Lung (tissue), 17 donors: ENCODE measurements at places on chromosomes 12 and 14. TPM values are rescaled to one million over a fixed set of nuclear protein-coding genes. Genes with fewer than 3 reads are reported as not detected.
A peak's percentile ranks its signal among the peaks of the same experiment; 100 is the strongest.

DNA sequence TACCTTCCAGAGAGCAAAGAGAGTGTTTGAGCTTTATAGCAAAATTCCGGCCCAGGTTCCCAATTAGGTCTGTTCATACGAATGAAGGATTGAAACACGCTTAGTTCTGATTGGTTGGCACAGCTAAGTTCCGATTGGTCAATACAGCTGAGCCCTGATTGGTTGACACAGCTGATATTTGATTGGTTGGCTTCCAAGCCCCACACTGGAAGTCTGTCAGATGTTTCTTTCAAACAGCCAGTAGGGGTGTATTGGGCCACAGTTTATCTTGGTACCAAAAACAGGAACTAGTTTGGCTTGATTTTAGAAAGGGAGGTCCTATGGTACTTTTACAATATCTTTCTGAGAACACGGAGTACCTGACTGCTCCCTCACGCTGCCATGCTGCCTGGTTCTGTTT, 93.4 kb downstream of the CAND1 start:
- H3K27me3 ChIP-seq, result no peaks in the 10 kb centered on the region
- no peak overlapping the region for H3K4me3 ChIP-seq
- H3K27ac ChIP-seq, result no peak overlapping the region
- no peaks in the 10 kb centered on the region for H3K36me3 ChIP-seq
- peaks cover 3% of the 10 kb centered on the region for H3K4me1 ChIP-seq

DNA sequence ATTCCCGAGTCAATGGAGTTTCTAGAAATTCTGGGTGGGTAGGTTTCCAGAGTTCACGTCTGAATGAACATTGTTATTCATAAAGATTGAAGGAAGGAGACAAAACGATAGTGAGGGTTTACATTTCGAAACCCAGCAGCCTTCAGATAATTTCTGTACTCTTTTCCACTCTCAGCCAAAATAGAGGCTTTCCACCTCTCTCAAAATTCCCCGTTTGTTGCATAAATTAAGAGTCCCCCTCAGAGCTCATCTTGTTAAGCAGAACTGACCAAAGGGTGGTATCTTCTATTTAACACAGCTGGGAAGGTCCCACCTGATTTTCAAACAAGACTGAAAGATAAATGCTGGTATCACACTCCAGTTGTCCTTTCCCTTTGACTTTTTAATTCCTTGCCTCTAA, 21.5 kb upstream of the YARS2 start:
- H3K27ac ChIP-seq, result no peak overlapping the region
- peaks cover 19% of the 10 kb centered on the region for H3K4me1 ChIP-seq
- no peak for DNase-seq
- no peaks in the 10 kb centered on the region for H3K27me3 ChIP-seq

GRCh38 chr14:41900644-41901043, 294.0 kb downstream of the LRFN5 start:
- no peaks in the 10 kb centered on the region for H3K4me1 ChIP-seq
- H3K27me3 ChIP-seq, result no peaks in the 10 kb centered on the region
- H3K27ac ChIP-seq, result no peak overlapping the region
- H3K4me3 ChIP-seq, result no peak overlapping the region
- DNase-seq, result no peak

DNA sequence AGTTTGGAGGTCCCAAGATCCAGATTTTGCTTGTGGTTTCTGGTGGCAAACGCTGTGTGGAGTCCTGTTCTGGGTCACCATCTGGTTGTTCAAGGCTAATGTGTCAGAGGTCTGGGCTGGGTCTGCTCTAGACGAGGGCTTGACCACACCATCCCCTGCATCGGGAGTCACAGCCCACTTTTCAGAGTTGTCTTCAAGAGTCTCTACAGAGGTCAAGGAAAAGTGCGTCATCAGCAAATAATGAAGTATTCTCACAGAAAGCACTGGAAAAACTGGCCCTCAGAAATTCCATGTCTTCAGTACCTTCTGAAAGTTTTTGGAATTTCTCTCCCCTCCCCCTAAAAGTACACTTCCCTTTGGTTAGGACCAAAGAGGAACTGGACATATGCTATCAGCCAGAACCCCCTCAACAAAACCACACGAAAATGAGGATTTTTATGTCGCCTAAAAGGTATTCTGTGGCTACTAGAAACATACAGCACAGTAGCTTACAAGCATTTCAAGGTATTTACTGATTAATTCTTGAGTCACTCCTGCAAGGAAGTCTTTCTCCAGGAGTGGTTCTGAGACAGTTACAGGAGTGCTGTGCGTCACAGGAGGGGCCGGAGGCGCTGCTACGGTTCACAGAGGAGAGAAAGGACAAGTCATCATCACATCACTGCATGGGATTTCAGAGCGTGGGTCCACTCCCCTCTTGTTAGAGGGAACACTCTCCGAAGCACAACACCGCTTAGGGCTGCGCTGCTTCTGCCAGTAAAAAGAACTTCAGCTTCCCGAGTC, 35.4 kb downstream of the RAD52 start:
- H3K27ac ChIP-seq, result no peak overlapping the region
- no peaks in the 10 kb centered on the region for H3K27me3 ChIP-seq
- no peak for DNase-seq
- no peaks in the 10 kb centered on the region for H3K4me1 ChIP-seq
- no peak overlapping the region for H3K4me3 ChIP-seq
- peaks cover 46% of the 10 kb centered on the region for H3K36me3 ChIP-seq

GRCh38 chr12:107978201-107978600, 150.9 kb upstream of the WSCD2 start:
- peaks cover 2% of the 10 kb centered on the region for H3K27me3 ChIP-seq
- no peaks in the 10 kb centered on the region for H3K36me3 ChIP-seq
- H3K4me3 ChIP-seq, result no peak overlapping the region
- no peaks in the 10 kb centered on the region for H3K4me1 ChIP-seq

GRCh38 chr12:113056631-113057488, at the start of gene DTX1:
Gene DTX1, plus strand, starts transcription at chr12:113056730. Its CDS starts 1,463 bp downstream, at chr12:113058193.
- H3K4me1 ChIP-seq, result no peaks in the 10 kb centered on the region
- H3K27me3 ChIP-seq, result peaks cover 5% of the 10 kb centered on the region
- peak within 1 kb of the TSS; percentile 20 for H3K4me3 ChIP-seq
- H3K27ac ChIP-seq, result no peak within 1 kb of the TSS
- peak; percentile 31 for DNase-seq
- no peaks in the 10 kb centered on the region for H3K36me3 ChIP-seq

DNA sequence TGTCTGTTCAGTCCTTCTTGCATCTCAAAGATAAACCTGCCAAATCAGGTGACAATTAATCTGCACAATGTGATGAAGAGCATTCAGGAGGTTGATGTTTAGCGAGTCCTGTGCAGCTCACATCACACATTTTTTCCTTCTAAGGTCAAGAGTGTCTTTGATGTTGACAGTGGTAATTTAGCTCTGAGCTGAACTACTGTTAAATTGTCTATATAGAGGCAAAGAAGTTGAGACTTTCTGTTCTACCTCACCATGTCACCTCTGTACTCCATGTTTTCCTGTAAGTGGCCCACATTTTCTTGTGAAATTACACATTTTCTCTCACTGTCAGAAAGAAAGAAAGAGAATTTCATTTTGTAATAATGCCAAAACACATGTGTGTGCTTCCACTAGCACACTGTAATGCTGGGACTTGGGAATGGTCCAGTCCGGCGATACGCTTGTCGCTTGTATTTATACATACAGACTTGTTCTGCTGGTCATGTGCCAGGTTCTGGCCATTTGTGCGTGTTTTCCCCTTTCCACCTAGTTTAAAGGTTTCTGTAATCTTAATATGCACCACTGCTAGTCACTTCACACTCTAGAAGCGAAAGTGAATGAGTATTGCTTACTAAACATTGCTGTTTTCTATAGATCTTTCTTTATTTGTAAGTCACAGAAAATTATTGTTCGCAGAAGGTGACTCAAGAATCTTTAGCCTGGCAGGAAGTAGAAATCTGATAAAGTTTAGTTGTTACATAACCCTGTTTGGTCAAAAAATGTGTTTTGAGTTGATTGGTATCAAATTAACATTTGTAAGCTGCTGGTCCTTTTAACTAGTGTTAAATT, 328.9 kb downstream of the TMTC2 start:
- H3K27me3 ChIP-seq, result no peaks in the 10 kb centered on the region
- no peaks in the 10 kb centered on the region for H3K36me3 ChIP-seq
- H3K4me1 ChIP-seq, result no peaks in the 10 kb centered on the region
- H3K4me3 ChIP-seq, result no peak overlapping the region
- no peak overlapping the region for H3K27ac ChIP-seq

GRCh38 chr12:101915841-101916240, 38.5 kb downstream of the DRAM1 start:
- H3K4me3 ChIP-seq, result no peak overlapping the region
- H3K27ac ChIP-seq, result no peak overlapping the region
- peaks cover 4% of the 10 kb centered on the region for H3K4me1 ChIP-seq
- no peaks in the 10 kb centered on the region for H3K36me3 ChIP-seq
- DNase-seq, result no peak

DNA sequence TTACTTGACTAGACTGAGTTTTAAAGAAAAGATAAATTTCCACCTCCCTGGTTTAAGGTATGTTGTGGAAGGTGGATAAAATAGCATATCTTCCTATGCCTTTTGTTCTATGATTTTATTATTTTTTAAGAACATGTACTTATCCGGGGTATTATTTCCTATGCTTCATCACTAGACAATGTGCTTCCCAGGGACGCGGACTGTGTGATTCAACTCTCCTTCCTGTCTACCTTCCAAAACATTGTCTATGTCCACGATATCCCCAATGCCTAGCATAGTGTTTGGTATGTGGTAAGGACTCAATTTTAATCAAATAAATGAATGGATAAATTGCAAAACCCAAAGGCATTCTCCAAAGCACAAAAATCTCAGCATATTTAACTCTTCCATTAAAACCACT, 8.3 kb upstream of the CCND2 start:
- no peak overlapping the region for H3K27ac ChIP-seq
- no peak for DNase-seq
- no peak overlapping the region for H3K4me3 ChIP-seq
- no peaks in the 10 kb centered on the region for H3K36me3 ChIP-seq
- no peaks in the 10 kb centered on the region for H3K4me1 ChIP-seq

DNA sequence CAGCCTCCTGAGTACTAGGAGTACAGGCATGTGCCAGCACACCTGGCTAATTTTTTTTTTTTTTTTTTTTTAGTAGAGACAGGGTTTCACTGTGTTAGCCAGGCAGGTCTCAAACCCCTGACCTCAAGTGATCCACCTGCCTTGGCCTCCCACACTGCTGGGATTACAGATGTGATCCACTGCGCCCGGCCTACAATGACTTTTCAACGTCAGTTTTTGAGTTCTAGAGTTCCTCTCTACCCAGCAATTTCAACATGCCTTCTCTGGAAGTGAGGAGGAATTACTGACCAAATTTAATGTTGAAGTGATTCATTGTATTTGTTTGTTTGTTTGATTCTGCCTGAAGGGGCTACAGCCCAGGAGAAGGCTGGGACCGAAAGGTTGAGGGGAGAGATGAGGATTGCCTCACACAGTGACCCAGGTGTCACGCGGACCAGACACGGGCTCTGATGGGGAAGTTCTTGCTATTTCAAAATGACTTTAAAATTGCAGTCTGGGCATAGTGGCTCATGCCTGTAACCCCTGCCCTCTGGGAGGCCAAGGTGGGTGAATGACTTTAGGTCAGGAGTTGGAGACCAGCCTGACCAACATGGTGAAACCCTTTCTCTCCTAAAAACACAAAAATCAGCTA, 8.6 kb upstream of the DENR start:
- DNase-seq, result no peak
- no peak overlapping the region for H3K4me3 ChIP-seq
- no peak overlapping the region for H3K27ac ChIP-seq
- H3K36me3 ChIP-seq, result no peaks in the 10 kb centered on the region
- no peaks in the 10 kb centered on the region for H3K27me3 ChIP-seq
- no peaks in the 10 kb centered on the region for H3K4me1 ChIP-seq

GRCh38 chr12:57852620-57853500, 6.3 kb upstream of the CTDSP2 start:
- H3K4me1 ChIP-seq, result peaks cover 13% of the 10 kb centered on the region
- H3K36me3 ChIP-seq, result no peaks in the 10 kb centered on the region
- H3K27me3 ChIP-seq, result no peaks in the 10 kb centered on the region
- H3K4me3 ChIP-seq, result peak overlapping the region; percentile 29
- peak; percentile 84 for DNase-seq

- no peaks in the 10 kb centered on the region for H3K36me3 ChIP-seq
- no peak overlapping the region for H3K27ac ChIP-seq
- no peak overlapping the region for H3K4me3 ChIP-seq
- DNase-seq, result no peak
- no peaks in the 10 kb centered on the region for H3K4me1 ChIP-seq
Observed at GRCh38 chr14:88064841-88065240, 59.9 kb downstream of the GPR65 start.

GRCh38 chr14:75987201-75987970, 1.8 kb downstream of the IFT43 start:
- no peak overlapping the region for H3K4me3 ChIP-seq

GRCh38 chr12:122021822-122022392, at the start of gene BCL7A:
Gene BCL7A, plus strand, starts transcription at chr12:122021884. Its CDS starts 208 bp downstream, at chr12:122022092.
- peak; percentile 90 for DNase-seq
- H3K27me3 ChIP-seq, result no peaks in the 10 kb centered on the region

- H3K4me3 ChIP-seq, result no peak overlapping the region
- peaks cover 4% of the 10 kb centered on the region for H3K4me1 ChIP-seq
- H3K27me3 ChIP-seq, result no peaks in the 10 kb centered on the region
- H3K27ac ChIP-seq, result no peak overlapping the region
- H3K36me3 ChIP-seq, result no peaks in the 10 kb centered on the region
Observed at GRCh38 chr12:45913631-45914030, 76.7 kb downstream of the SCAF11 start.

- no peaks in the 10 kb centered on the region for H3K27me3 ChIP-seq
- no peak overlapping the region for H3K4me3 ChIP-seq
- no peak for DNase-seq
- H3K27ac ChIP-seq, result no peak overlapping the region
- H3K4me1 ChIP-seq, result peaks cover 34% of the 10 kb centered on the region
- no peaks in the 10 kb centered on the region for H3K36me3 ChIP-seq
Observed at GRCh38 chr12:15179672-15180071, 41.5 kb downstream of the RERG start.

DNA sequence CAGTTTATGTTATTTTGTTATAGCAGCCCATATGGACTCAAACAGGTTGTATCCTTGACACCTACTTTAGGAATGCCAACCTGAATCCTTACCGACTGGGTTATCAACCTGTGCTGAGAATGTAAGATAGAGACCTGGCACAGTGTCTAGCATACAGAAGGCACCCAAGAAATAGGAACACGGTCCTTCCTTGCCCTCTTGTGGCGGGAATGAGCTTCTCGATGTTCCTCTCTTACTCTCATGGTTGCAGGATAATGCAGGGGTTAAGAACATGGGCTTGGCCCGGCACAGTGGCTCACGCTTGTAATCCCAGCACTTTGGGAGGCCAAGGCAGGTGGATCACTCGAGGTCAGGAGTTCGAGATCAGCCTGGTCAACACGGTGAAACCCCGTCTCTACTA, 6.5 kb downstream of the C12orf43 start:
- DNase-seq, result peak; percentile 38
- no peak overlapping the region for H3K27ac ChIP-seq
- no peak overlapping the region for H3K4me3 ChIP-seq
- peaks cover 22% of the 10 kb centered on the region for H3K36me3 ChIP-seq
- no peaks in the 10 kb centered on the region for H3K4me1 ChIP-seq
- no peaks in the 10 kb centered on the region for H3K27me3 ChIP-seq

DNA sequence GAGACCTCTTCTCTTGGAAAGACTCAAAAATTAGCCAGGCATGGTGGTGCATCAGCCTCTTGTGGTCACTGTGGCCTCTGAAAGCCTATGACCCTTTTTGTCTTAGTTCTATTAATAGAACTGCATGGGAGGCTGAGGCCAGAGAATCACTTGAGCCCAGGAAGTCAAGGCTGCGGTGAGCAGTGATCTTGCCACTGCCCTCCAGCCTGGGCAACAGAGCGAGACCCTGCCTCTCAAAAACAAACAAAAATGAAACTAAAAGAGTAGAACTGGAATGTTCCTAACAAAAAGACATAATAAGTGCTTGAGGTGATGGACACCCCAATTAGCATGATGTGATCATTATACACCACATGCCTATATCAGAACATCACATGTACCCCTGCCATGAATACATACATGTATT, 197.0 kb upstream of the EEA1 start:
- no peaks in the 10 kb centered on the region for H3K36me3 ChIP-seq
- H3K4me1 ChIP-seq, result peaks cover 8% of the 10 kb centered on the region

CCDC175 gene
- 0.94 TPM for total RNA-seq

IFNG gene
- total RNA-seq, result 0.49 TPM

IAPP gene
- total RNA-seq, result not detected

KERA gene
- total RNA-seq, result 0.26 TPM

CCDC196 gene
- not detected for total RNA-seq
